ENCODE measurements at places on chromosomes 11 and 22.
A peak's percentile ranks its signal among the peaks of the same experiment; 100 is the strongest.

GRCh38 chr11:45431046-45432018, 145.2 kb upstream of the SYT13 start:
- DNase-seq, result no peak

DNA sequence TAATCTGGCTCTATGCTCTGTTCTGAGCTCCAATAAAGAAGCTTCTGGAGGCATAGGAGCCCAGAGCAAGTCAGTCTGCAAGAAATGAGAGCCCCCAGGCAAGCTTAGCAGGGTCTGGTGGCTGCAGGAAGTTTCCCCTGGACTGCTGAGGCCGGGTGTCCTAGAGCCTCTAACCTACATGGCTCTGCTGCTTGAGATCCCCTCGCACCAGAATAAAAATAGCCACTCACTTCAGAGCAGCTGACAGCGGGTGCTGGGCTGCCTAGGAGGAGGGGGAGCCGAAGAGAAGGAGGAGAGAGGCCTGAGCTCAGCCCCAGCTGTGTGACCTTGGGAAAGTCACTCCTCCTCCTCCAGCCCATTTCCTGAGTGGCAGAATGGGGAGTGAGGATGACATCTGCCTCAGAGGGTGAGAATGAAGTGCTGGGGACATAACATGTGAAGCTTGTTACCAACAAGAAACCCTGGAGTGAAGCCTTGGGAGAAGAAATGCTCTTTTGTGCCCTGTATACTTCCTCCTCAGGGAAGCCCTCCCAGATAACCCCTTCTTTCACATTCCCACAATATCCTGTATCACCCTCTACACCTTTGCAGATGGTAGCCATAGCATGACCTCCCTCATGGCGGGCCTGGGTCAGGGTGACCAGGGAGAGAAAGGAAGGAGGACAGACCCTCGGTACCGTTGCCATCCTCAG, 3.6 kb upstream of the INPP5J start:
- DNase-seq, result no peak

- DNase-seq, result peak; percentile 32
Measured at GRCh38 chr11:69022260-69022659, 9.2 kb upstream of the MRGPRF start.

- DNase-seq, result no peak
Measured at GRCh38 chr22:39611360-39611759, 40.8 kb downstream of the CACNA1I start.

DNA sequence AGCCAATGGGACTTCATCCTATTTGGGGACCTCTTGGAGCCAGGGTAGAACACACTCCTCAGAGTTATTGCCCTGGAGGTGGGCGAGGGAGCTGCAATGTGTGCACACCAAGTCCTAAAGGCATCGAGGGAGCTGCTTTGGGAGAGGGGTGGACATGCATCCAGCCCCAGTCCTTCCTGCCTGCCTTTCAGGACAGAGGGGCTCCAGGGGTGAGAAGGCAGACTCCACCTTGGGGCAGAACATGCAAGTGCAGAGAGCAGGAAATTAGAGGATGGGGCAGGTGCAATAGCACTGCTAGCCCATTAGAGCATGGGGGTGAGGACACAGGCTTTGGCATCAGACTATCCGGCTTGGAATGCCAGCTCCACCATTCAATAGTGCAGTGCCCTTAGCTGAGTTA, 288.5 kb downstream of the OPCML start:
- no peak for DNase-seq

DNA sequence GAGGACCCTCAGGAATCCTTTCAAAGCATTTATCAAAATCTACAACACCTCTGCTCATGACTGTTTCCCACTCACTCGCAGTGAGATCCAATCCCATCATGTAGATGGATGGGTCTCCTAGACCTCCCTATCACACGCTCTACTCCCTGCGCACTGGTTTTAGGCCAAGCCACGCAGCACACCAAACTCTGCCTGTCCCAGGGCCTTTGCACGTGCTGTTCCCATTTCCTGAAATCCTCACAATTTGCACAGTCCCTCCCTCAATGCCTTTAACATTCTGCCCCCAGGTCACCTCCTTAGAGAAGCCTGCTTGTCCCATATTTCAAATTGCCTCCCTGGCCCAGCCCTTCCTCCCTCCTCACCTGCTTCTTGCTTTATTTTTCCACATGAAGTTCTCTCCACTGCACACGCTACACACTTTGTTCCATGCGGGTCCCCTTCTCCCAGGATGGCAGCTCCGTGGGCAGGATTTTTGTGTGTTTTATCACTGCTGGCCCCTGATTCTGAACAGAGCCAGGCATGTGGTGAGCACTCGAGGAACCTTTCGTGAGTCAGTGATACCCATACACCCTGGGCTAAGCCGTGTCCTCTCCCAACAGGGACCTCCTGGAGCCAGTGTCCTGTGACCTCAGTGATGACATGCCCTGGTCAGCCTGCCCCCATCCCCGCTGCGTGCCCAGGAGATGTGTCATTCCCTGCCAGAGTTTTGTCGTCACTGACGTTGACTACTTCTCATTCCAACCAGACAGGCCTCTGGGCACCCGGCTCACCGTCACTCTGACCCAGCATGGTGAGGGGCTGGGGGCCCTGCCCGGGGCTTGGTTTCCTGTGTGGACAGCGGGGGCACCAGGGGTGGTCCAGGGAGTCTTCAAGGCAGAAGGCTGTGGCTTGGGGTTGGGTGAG, 12.2 kb downstream of the CSF2RB start:
- DNase-seq, result no peak

- no peak for DNase-seq
Measured at GRCh38 chr22:29062286-29062821, 723 bp upstream of the C22orf31 start.
